ENCODE measurements at places on chromosomes 6 and 20.
A peak's percentile ranks its signal among the peaks of the same experiment; 100 is the strongest.

- no peak for DNase-seq
Measured at GRCh38 chr6:93496548-93496947, 77.2 kb upstream of the EPHA7 start.

- peak; percentile 88 for DNase-seq
Measured at GRCh38 chr6:28807682-28808280, 116.0 kb downstream of the TRIM27 start.

DNA sequence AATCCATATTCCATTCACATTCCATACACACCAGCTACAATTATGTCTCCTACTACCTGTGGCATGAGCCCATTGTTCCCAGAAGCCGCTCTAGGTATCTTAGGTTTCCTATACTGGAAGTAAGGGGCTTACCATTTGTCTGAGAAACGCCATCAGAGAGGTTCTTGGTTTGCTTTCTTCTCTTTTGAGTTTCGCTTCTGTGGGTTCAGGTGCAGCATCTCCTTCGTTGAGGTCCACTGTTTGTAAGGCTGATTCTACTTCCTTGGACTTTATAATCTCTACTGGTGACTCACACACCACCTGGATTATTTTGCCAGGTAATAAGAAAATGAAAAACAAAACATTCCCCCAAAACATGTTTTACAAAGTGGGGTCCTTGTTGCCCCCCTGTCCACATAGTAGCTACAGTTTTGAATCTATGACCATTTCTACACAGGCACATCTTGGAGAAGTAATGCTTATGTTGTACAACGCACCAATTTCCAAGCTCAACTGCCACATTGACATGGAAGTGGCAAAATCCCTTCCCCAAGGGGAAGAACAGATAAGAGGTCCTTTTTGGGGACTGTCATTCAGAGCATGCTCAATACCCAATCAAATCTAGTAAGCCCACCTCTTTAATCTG lies 103.5 kb downstream of the BCAS1 start:
- no peak for DNase-seq

- DNase-seq: peak; percentile 16
Measured at GRCh38 chr20:37095108-37095598, 644 bp downstream of the RBL1 start.

- DNase-seq: peak; percentile 34
Measured at GRCh38 chr20:2386516-2387179, 5.9 kb downstream of the TGM6 start.

DNA sequence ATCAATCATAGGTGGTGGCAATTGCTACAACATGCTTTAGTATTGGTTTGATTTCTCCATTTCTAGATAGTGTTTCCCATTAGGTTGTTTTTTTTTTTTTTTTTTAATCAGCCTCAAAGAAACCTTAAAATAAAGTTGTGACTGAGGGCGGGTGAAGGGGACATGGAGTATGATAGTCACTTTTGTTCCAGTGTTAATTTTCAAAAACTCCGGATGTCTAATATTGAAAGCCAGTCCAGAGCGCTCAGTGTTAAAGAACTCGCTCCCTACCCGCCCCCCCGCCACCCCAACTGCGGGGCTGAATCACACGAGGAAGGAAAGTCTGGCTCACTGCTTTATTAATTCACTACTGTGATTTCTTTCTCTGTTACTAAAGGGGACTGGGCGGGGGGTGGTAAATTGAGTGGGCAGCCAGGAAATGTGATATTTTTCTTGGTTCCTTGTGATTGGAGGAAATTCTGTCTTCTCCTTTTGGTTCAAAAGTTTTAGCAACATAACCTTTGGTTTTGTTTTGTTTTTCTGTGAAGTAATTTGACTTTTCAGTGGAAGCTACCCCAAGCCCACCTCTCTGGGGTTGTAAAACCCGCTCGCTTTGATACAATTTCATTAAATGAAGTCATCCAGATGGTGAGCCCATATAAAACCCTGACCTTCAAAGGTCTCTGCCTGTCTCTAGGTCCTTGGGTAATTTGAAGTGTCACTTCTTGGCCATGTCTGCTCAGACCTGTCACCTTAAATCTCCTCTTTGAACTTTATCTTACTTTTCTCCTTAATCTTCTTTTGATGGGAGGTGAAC lies 38.0 kb downstream of the TNFAIP3 start:
- no peak for DNase-seq

DNA sequence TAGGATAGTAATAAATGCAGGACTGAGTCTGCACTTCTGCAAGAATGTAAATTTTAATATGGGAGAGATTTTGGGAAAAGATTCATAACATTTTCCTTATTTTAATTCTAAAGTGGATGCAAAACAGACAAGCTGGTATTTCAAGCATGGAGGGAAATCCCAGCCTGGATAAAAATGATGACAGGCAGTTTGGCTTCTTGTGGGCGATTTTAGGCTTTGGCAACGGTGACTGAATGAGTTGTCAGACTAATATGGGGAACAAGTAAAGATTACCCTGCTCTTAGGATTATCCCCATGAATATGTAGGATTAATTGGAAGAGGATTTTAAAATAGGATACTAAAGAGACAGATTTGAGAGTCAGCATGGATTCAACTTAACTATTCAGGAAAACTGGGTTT lies 21.0 kb downstream of the OGFRL1 start:
- DNase-seq: no peak

DNA sequence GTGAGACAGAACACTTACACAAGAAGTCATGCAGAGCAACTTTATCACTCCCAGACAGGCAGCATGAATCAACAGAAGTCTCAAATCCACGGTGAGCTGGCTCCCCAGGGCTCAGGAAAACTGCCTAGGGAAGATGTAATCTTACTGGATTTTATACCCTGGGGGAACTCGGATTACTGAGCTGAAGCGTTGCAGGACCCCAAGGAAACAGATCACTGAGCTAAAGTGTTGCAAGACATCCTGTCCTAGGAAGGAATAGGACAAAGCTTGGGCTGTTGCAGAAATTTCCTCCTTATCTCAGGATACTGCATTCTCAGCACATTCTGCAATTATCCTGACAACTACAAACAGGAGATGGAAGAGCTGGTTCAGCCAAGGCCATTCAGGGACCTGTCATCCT lies 224.8 kb downstream of the TFAP2A start:
- DNase-seq: no peak

GRCh38 chr20:21569586-21569985 lies 55.7 kb upstream of the NKX2-2 start:
- DNase-seq: no peak

DNA sequence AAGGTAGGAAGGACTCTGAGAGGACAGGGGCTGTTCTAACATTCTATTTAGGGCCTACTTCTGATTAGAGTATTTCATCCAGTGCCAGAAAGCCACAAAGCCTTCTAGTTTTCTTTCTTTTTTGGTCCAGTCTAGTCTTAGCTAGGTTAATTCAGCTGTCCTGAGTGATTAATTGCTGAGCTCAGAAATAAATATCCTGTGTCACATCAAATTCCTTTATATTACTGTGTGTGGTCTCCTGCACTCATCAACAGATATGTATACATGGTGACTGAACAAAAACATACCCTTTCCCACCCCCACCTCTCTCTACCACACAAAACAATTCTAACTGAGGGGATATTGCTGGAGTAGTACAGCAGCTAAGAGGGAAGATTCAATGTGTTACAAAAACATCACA lies 601.5 kb upstream of the NRSN1 start:
- DNase-seq: no peak

Measured in cardiac fibroblast (primary cell).